ENCODE measurements at places on chromosomes 5 and 9.
A peak's percentile ranks its signal among the peaks of the same experiment; 100 is the strongest.

DNA sequence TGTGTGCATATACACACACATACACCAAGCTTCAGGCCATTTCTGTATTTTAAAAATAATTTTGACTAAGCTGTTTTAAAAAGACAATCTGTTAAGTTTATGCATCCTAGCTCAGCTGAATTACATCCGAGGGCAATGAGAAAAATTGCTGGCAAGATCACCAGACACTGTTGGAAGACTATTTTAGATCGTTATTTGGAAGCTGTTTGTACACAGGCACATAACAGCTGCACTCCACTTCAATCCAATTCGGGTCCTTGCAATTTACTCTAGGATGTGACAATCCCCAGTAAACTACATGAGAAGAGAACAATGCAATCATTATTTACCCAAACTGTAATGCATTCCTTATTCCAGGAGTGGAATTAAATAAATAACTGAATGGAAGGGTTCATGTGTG lies 79.3 kb upstream of the RASA1 start:
- peak; percentile 36 for DNase-seq

GRCh38 chr5:175642998-175643397 lies 14.9 kb upstream of the HRH2 start:
- DNase-seq: no peak

- peak; percentile 80 for DNase-seq
Measured at GRCh38 chr5:43065948-43066798, 26.1 kb upstream of the ANXA2R start.

GRCh38 chr5:100706776-100707175 lies 171.6 kb downstream of the FAM174A start:
- peak; percentile 4 for DNase-seq

GRCh38 chr9:33049680-33050361 lies 24.7 kb downstream of the DNAJA1 start:
- DNase-seq: no peak

Measured in SJCRH30 (cell line).